Fibroblast of villous mesenchyme (primary cell): ENCODE measurements at places on chromosomes 2 and 18. TPM values are rescaled to one million over a fixed set of nuclear protein-coding genes. Genes with fewer than 3 reads are reported as not detected.

Gene RAB27B
- 3.9 and 6.5 TPM in 2 replicates for total RNA-seq

- no peak for DNase-seq
Observed at GRCh38 chr18:3294435-3295080, 32.6 kb downstream of the MYL12B start.

GRCh38 chr18:50453014-50453680, 78.3 kb downstream of the SKA1 start:
- no peak for DNase-seq

GRCh38 chr18:63320975-63321265, 1.4 kb upstream of the BCL2 start:
- no peak for DNase-seq

GRCh38 chr2:222492683-222493082, 68.3 kb downstream of the SGPP2 start:
- no peak for DNase-seq

Gene NETO1
- total RNA-seq: 0.64 and 5.6 TPM in 2 replicates

Gene HOXD8
- total RNA-seq: 11.9 and 15.5 TPM in 2 replicates

Gene TEX44
- not detected in 2 replicates for total RNA-seq

DNA sequence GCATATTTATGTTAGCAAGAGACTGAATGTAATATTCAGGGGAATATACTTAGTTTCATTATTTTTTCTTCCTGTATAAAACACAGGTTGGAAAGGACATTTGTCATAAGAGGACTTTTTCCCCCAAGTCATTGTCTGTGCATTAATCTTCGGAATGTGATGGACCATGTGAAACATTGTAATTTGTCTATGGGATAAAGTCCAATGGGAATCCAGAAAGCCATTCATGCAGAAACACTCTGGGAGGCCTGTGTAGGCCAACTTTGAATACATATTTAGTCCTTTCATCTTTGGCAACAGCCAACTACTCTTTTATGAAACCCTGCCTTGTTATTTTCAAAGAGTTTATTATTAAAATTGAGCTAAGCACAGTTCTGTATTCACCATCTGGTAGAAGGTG, 386.4 kb downstream of the PIK3C3 start:
- DNase-seq: no peak

Gene SAG
- total RNA-seq: not detected in 2 replicates

Gene PLGLB1
- total RNA-seq: 0.32 and 3.0 TPM in 2 replicates

DNA sequence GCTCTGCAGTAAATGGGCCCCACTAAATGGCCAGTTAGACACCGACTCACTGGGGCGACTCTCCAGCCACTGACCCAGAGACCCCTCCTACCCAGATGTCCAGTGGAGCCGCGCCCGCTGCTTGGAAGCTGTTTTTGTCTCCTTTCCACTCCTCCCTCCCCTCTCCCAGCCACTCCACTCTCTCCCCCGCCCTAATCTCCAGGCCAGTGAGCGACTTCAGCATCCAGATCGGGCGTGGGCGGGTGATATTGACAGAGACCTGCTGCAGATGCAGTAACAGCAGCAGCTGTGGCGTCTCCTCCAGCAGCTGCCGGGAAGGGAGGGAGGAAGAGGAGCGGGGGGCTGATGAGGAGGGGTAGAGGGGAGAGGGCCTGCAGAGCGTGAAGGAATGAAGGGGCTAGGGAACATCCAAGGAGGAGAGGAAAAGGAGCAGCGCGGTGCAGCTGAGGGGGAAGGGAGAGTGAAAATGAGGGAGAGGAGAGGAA, at the start of gene SCN7A:
Gene SCN7A, minus strand, starts transcription at position 110 of the 485 bp plus-strand sequence. CDS start 16,553 bp downstream, outside the sequence.
- peak; percentile 27 for DNase-seq

DNA sequence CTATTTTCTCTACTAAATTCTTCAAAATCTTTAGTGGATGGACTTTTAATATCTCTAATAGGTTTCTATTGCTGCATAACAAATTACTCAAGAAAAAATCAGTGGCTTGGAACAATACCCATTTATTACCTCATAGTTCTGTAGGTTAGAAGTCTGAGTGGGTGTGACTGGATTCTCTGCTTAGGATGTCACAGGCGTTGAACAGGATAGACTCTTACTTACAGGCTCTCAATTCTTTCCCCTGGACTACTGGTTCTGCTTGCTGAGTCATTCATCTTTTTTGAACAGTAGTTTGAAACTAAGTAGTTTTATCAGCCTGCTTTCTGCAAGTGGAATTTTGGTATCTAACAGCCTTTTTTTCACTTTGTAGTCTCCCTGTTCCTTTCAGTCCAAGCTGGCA, 265.4 kb downstream of the ZNF385B start:
- DNase-seq: peak; percentile 16

Gene REG3A
- total RNA-seq: not detected in 2 replicates

DNA sequence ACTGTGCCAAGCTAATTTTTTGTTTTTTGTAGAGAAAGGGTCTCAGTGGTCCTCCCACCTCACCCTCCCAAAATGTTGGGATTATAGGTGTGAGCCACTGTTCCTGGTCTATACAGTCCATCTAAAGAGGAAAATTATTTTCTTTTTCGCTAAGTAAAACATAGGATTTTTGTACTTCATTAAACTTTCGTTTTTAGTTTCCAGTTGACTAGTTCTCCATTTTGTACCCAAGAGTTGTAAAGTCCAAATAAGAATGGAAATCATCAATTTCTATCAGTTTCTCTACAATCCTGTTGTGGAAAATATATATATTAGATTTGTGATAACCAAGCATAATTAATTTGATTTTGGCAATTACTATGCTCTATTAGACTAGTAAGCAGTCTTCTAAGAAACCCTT, 156.4 kb downstream of the BABAM2 start:
- no peak for DNase-seq

- DNase-seq: no peak
Observed at GRCh38 chr2:112168422-112169124, 30.4 kb downstream of the FBLN7 start.

DNA sequence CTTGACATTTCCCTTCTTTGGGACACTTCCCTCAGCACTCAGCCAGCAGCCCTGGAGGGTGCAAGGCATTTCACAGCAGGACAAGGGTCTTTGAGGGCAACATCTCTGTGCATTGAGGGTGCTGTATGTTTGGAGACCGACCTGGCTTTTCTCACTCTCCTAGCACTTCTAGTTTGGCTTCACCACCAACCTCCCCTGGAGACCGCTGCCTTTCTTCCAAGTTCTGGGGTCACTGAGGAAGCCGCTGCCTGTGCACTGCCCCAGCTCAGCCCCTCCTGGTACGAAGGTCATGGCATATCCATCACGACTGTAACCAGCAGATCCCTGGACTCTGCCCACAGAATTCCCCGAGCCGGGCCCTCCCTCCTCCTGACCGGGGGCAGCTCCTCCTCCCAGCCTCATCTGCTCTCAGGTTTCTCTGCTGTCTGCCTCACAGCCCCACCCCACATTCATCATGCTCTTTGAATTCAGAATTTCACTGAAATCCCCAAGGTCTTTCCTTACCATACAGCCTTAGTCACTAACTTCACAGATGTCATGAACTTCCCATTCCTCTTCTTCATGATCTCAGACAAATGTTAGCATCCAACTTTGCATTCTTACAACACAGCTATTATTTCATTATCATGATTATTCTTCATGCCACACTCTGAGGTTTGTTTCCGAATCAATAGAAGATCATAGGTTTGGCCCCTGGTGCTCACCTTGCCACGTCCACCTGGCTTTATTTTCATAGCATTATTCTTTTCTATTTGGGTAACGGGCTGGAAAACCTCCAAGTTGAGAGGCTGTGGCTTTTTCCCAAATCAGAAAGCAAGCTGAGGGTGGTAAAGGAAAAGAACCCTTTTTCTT, 113.0 kb upstream of the COPS8 start:
- no peak for DNase-seq

DNA sequence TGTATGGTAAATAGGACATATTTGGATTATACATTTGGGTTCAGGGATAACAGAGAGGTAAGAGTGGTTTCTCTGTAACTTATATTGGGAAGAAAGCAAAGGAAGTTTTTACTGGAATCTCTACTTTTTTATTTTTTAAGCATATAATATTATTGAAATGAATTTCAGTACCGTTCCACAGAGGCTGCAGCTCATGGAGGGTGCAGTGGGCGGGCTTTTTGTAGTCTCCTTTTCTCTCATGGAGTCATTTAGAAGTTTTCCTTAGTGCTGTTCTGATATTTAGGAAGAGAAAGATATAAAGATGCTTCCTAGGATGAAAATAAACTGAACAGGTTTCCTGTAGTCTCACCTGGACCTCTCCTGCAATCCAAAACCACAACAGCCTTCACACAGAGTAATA, 1153.3 kb upstream of the TMEFF2 start:
- no peak for DNase-seq

DNA sequence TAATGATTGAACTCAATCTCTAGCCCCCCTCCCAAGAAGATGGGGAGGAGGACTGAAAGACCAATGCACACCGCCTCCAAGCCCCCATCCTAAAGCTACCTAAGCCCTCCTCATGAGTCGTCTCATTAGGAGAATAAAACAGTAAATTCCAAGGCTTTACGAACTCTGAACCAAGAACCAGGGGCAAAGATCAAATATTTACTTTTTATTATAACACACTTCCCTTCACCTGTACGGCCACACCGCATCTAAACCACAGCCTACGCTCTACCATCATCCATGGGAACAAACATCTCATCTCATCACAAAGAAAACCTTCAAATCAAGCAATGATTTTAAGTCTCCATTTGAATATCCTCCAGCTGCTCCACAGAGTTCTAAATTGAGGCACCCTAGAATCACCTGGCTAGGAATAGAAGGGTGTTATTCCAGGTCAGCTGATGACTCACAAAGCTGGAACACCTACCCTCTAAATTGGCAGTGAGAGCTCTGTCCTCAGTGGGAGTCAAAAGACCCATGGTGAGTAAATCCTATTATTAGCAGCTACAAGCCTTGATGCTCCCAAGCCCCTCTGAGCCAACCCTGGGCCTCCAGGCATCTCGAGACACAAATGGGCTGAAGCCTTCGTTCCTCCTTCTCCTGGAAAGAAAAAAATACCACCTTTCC, 45.6 kb upstream of the BZW1 start:
- no peak for DNase-seq

DNA sequence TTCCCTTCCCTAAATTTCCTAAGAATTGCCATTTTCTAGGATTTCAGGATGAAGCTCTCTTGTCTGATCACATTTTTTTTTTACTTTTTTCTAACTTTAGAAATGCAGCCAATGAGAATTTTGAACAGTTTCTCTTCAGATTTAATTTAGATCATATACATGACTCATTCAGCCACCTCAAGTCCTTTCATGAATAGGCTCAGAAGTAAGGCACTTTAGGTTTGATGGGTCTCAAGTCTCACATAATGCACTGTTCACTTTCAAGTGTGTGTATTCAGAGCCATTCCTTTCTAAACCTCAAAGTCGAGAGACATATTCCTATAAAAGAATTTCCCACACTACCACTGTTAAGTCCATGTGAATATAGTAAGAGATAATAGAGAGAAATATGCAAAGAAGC, 614.1 kb upstream of the VRK2 start:
- no peak for DNase-seq

- no peak for DNase-seq
Observed at GRCh38 chr2:71934320-71934593, 213.4 kb downstream of the CYP26B1 start.

DNA sequence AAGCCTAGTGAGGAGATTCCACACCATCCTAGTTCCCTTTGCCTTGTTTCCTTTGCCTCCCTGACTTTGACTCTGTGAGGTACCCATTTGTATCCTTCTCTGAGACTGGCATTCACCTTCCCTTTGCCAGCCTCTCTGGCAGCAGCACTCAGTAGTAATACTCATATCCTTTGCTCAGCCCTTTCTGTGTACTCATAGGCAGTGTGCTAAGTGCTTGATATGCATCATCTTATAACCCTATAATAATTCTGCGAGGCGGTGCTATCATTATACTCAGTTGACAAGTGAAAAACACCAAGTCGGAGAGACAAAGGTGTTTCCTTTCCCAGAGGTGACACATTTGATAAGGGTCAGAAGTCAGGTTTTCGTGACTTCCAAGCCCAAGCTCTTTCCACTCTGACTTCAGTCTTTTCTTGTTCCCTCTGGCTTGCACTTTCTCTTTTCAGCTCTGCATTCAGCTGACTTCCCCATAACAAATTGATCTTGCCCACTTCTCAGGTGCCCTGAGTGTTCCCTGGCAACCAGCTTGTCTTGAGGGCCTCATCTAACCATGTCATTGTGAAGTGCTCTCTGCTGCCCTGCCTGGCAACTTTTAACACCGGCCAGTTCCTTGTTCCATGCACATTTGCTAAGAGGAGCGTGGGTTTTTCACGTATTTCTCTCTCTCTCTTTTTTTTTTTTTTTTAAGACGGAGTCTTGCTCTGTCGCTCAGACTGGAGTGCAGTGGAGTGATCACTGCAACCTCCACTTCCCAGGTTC, 94.5 kb upstream of the UPP2 start:
- no peak for DNase-seq

Gene IL1R2
- total RNA-seq: 0.32 TPM in 1 of 2 replicates, not detected in the other

Gene SCN2A
- 2.3 and 11.7 TPM in 2 replicates for total RNA-seq

DNA sequence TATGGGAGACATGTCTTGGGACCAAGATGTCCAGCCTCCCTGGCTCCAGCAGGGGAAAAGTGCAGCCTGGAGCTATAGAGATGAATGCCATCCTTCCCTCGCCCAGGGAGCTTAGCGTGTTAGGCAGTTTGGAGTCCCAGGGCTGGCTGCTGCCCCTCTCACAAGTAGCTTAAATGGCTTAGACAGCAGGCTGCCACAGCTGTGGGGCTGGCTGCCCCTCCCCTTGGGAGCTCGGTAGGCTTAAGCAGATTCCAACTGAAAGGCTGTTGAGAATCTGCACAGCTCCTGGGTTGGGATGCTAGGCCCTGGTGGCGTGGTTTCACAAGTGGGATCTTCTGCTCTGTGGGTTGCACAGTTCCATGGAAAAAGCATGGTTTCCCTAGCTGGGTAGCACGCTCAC, 940.5 kb upstream of the DDX18 start:
- no peak for DNase-seq

DNA sequence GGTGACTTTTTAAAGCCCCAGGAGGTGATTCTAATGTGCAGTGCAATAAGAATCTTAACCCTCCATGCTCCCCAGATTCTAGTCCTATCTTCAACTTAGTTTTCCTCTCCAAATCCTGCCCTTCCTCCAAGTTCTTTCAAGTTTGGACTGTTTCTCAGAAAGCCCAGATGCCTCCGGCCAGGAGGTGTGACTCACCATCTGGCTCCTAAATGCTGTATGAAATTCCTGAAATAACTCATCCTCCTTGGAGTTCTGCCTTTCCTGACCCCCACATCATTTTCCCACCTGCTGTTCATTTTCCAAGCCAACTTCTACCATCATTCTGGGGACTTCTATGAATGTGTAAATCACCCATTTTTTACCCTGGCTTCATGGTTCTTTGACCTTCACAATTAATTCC, 118.2 kb upstream of the NOL4 start:
- peak; percentile 24 for DNase-seq

Gene RSAD2
- total RNA-seq: 0.64 and 1.3 TPM in 2 replicates

Gene TRPM8
- not detected in 2 replicates for total RNA-seq

DNA sequence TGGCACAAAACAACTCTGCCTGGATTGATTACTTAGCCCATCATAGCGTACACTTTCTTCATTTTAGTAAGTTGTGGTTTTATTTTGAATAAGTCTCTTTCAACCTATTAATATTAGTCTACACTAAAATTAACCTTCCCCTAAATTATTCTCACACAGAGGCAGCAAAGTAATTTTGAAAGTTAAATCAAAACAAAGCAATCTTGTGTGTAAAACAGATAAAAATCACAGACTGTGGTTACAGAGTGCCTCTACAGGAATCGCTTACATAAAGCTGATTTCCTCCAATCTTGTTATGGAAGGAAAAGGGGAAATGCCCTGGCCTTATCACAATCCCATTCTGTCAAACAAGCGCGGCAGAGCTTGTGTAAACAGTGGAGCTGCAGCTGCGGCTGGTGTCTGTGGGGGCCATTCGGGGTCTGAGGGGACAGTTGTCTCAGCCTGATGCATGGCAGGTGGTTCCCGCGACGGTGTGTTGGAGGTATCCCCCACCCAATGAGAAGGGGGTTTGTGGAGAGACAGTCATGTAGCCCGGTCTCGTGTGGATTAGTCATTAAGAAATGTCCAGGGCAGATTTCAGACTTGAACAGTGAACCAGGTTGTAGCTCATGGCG, 42.1 kb downstream of the BCL2L11 start:
- DNase-seq: peak; percentile 55
